ENCODE measurements at places on chromosomes 1 and 21.

GRCh38 chr1:44613941-44614340 lies 60.3 kb downstream of the TMEM53 start:
- DNase-seq: peak; percentile 64

GRCh38 chr1:202710070-202711045 lies at the start of gene SYT2:
Gene SYT2, minus strand, starts transcription at chr1:202710454. Its CDS starts 104,682 bp downstream, at chr1:202605772.
- peak; percentile 85 for DNase-seq

- DNase-seq: no peak
These were observed 52.7 kb downstream of the LDLRAD2 start for GRCh38 chr1:21864730-21865129.

DNA sequence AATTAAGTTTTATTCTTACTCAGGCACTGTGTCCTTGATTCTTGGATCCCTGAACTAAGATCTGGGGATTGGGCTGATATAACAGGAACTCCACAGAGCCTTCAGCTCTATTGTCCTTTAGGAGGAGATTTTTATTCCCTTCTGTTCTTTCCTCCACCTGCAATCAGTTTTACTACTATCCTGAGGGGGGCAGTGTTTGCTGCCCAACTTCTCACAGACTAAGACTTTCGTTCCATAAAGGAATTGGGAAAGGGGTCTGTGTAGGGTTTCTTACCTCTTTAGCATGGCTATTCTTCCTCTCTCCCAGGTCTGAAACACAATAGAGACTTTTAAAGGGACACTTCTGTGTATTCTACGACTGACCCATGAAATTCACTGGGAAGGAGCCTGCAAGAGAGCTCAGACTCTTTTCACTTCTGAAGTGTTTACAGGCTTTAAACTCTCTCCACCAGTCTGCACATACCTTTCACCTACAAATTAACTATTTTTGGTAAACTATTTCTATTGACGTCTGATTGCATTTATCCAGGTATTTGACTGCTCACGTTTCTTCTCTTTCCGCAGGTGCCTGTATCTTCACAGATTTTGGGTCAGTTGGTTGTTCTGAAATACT lies 103.3 kb upstream of the DEPDC1 start:
- DNase-seq: peak; percentile 57

DNA sequence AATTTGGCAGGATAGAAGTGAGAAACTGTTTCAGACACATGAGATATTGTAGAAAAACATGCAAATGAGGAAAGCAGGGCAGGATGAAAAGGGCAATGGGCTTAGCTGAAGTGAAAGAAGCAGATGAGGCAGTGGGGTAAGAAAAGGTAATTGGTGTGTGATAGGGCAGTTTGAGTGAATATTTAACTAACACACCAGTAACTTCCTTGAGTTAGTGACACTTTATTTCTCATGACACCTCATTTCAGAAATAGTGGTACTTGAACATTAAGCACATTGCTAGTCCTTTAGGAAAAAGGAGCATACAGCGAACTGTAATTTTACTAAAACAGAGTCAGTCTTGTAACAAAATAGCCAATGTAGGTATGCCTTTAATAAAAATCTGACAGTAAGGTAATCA lies 415.0 kb downstream of the DPYD start:
- DNase-seq: no peak

DNA sequence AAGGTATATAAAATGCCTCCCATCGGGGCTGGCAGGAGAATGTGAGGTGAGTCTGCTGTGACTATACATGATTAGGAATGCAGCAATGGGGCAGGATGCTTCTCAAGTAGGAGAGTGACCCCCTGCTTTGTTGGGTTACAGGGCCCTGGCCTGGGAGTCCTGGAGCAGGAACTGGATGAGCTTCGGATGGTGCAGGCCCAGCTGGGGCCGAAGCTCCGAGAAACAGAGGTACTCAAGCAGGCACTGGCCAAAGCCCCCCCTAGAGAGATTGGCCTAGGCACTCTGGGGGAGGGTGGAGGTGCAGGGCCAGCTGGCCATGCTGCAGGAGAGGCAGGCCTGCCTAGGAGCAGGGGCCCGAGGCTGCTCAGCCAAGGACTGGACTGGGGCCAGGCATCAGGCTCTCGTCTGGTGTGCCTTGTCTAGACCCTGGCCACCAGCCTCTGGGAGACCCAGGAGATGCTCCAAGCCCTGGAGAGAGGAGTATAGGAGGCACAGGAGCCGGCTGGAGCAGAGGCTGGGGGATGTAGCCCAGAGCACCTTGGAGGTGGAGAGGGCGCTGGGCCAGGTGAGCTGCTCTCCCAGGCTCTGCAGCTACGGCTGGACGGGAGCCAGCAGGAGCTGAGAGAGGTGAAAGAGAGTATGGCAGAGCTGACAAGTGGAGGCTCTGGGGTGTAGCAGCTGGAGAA lies 32.8 kb upstream of the PKP1 start:
- no peak for DNase-seq

GRCh38 chr21:33362044-33362555 lies 37.3 kb downstream of the IFNAR1 start:
- peak; percentile 78 for DNase-seq

- no peak for DNase-seq
These were observed 190.1 kb downstream of the OMA1 start for GRCh38 chr1:58356402-58356801.

- peak; percentile 64 for DNase-seq
These were observed 128.9 kb upstream of the ATP1B1 start for GRCh38 chr1:168977618-168978017.

GRCh38 chr1:207890136-207890738 lies 20.7 kb downstream of the CD34 start:
- no peak for DNase-seq

DNA sequence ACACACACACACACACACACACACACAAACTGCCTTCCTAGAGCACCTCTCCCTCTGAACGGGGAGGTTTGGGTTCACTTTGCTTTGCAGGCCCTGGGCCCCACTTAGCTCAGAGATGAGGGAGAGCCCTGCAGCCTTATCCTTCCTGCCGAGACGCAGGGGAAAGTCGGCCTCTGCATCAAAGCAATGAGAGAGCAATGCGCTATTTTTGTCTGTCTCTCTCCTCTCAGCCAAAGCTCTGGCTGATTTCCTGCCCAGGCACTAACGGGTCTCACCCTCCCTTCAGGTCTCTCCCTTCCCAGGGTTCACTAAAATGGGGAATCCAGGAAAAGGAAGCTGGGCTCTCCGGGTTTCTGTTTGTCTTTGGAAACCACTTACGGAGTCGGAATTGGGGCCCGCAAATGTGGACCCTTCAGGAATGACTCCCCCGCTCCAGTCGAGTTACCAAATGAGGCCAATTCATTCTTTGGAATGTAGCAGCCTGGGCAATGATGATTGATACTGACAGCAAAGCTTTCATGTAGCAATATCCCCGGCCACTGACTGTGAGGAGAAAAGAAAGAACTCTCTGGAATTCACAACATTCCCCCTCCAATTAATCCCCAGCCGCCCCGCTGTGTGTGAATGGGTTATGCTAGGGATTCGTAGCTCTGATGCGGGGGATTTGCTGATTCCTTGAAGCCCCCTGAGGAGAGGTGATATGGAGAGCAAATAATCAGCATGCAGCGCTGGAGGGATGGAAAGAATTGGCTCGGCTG lies 61.5 kb upstream of the WLS start:
- DNase-seq: peak; percentile 98

DNA sequence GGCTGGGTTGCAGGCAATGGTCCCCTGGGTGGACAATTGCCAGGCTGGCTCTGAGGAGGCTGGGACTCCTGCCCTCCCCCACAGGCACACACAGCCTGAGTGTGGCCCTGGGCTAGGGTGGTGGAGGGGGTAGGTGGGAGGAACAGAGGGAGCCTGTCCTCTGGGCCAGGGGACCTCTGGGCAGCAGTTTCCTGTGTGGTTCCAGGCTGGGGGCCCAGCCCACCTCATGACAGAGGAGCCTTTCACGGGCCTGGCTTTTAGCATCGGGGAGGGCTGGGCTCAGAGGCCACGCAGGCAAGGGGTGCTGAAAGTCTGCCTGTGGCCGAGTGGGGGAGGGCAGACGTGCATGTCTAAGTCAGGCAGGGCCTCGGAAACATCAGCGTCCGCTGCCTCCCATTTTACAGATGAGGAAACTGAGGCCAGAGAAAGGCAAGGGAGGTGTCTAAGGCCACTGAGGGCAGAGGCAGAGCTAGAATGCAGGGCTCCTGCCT lies 7.0 kb downstream of the EXTL1 start:
- no peak for DNase-seq

GRCh38 chr1:158800526-158800925 lies 19.5 kb upstream of the OR6N2 start:
- DNase-seq: no peak

- no peak for DNase-seq
These were observed 208.4 kb upstream of the CAMK1G start for GRCh38 chr1:209375097-209375496.

DNA sequence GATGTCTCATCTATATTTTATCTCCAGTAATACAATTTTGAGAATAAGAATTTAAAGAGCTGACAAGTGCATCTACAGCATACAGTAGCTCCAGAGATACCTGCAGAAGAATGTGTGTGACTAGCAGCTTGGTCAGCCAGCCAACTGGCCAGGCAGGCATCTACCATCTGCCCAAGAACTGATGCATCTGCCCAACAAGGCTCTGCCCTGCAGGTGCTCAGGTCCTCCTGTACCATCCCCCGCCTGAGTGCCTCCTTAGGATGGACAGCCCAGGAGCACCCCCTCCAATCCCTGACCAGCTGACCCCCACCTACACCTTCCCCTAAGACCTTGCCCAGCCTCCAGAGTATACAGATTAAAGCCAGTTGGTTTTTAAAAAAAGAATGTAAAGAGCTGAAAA lies 30.3 kb downstream of the TMEM69 start:
- DNase-seq: no peak

GRCh38 chr1:75785320-75785982 lies 605 bp upstream of the RABGGTB start:
- DNase-seq: no peak

GRCh38 chr1:57951390-57951789 lies 527.5 kb upstream of the DAB1 start:
- DNase-seq: no peak

DNA sequence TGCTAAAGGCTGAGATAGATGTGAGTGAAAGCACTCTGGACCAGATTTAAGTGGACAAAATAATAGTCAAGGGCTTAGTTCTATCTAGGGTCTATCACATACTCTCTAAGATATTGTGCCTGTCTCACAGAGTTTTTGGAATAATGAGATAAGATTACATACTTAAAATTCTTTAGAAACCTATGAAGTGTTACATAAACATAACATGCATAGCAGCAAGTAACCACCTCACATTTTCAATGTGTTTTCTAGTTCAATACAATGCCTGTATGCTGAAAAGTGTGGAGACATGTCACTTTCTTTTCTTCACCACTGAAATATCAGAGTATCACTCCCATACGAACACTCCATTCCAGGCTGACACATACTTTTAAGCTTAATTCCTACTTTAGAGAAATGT lies 16.2 kb downstream of the SDCCAG8 start:
- DNase-seq: no peak

DNA sequence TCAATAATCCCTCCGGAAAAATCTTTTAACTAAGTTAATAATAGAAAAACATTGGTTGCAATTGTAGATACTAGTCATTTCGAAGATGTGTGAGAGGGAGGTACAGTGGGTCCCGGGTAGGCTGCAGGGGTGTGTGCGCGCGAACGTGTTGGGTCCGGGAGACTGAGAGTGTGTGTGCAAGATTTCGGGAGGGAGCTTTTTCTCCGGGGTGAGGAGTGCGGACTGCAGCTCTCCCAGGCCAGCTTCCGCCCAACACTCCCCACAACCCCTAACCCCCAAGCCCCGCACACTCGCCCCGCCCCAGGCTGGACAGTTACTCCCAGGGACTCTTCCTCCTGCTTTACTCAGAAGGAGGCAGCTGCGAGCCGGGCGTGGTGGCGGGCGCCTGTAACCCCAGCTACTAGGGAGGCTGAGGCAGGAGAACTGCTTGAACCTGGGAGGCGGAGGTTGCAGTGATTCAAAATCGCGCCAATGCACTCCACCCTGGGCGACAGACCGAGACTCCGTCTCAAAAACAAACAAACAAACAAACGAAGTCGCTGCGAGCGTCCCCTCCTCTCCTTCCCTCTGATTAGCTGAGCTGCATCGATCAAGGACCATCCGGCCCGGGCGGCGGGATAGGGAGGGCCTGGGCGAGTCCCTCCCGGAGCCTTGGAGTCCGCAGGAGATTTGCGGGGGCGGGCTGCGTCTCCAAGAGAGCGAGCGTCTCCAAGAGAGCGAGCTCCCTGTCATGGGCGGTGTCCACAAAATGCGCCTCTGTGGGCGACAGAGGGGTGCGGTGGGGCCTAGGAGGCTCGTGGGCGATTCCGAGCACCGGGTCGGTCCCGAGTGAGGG lies 28.3 kb upstream of the PPM1J start:
- peak; percentile 80 for DNase-seq

GRCh38 chr1:157181258-157181657 lies 43.1 kb upstream of the ETV3 start:
- DNase-seq: no peak

DNA sequence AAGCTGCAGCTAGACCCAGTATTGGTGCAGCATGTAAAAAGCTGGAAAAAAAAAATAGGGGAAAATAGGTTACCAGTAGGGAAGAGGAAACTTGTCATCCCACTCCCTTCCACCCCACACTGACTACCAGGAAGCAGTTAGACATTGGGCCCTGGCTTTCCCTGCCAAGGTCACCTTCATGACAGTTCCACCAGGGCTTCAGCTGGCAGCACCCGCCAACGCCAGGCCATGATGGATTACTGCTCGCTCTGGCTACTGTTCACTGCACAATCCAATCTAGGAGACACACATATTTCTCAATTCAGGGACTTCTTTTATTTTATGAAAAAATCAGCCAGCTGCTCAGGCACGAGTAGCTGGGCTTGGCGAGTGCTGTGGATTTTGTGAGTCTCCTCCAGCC lies 127.7 kb downstream of the DMRTA2 start:
- no peak for DNase-seq

- DNase-seq: no peak
These were observed 504.9 kb downstream of the OMA1 start for GRCh38 chr1:58041621-58042020.

DNA sequence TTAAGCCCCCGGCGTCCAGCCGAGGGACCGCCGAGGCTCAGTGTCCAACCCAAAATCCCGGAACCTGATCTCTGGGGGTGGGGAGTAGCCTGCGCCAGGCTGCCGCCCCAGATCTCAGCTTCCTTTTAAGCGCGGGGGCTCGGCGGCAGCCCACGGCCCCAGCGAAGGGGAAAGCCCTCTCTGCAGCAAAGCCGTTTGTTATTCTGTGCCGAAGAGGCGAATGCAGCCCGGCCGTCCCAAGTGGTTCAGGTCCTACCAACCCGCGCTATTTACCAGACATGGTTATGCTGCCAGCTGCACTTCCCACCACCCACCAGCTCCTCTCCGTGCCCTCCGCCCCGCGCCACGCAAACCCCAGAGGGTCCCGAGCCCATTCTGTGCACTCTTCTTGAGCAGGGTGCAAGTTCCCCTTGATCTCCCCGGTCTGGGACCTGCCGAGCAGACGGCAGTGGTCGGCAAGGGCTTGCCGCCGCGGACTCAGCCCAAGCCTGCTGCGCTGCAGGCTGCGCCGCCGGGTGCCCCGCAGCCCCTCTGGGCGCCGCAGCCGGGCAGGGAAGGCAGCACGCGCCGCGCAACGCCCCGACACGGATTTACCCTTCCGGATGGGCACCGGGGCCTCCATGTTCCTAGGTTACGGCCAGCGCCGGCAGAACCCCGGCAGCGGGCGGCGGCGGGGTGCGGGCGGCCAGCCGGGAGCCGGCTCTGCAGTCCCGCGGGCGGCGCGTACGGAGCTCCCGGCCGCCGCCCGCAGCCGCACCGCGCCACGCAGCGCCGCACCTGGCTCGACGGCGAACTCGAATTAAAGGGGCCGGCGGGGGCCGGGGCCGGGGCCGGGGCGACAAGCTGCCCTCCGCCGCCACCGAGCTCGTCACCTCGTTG lies 738 bp upstream of the KCNA2 start:
- peak; percentile 81 for DNase-seq

All from endodermal cell (in vitro differentiated cells).